ENCODE measurements at places on chromosomes 7 and 10. TPM values are rescaled to one million over a fixed set of nuclear protein-coding genes. Genes with fewer than 3 reads are reported as not detected.

Gene CUEDC2
- total RNA-seq, result 39.2 TPM

Gene FXYD4
- not detected for total RNA-seq

Gene AKR1C4
- total RNA-seq, result not detected

Gene BPGM
- 12.1 TPM for total RNA-seq

Gene GIMAP1
- total RNA-seq, result not detected

Gene XRCC2
- total RNA-seq, result 0.48 TPM

Gene TLX1
- total RNA-seq, result under 0.01 TPM

Gene ARHGEF35
- total RNA-seq, result 12.5 TPM

Gene ING3
- total RNA-seq, result 7.0 TPM
